MCF 10A (cell line): ENCODE measurements at places on chromosomes 6 and 20. TPM values are rescaled to one million over a fixed set of nuclear protein-coding genes. Genes with fewer than 3 reads are reported as not detected.
A peak's percentile ranks its signal among the peaks of the same experiment; 100 is the strongest.

- peaks cover 12% of the 10 kb centered on the region for H3K27me3 ChIP-seq
- DNase-seq = no peak
- peaks cover 30% of the 10 kb centered on the region for H3K36me3 ChIP-seq
- H3K4me1 ChIP-seq = no peaks in the 10 kb centered on the region
- no peak overlapping the region for H3K4me3 ChIP-seq
Measured at GRCh38 chr20:46057856-46058598, 29.0 kb downstream of the SLC12A5 start.

- H3K27ac ChIP-seq = no peak overlapping the region
- peak; percentile 76 for DNase-seq
- peaks cover 14% of the 10 kb centered on the region for H3K27me3 ChIP-seq
- H3K4me1 ChIP-seq = no peaks in the 10 kb centered on the region
Measured at GRCh38 chr6:6547110-6547879, 41.2 kb upstream of the LY86 start.

DNA sequence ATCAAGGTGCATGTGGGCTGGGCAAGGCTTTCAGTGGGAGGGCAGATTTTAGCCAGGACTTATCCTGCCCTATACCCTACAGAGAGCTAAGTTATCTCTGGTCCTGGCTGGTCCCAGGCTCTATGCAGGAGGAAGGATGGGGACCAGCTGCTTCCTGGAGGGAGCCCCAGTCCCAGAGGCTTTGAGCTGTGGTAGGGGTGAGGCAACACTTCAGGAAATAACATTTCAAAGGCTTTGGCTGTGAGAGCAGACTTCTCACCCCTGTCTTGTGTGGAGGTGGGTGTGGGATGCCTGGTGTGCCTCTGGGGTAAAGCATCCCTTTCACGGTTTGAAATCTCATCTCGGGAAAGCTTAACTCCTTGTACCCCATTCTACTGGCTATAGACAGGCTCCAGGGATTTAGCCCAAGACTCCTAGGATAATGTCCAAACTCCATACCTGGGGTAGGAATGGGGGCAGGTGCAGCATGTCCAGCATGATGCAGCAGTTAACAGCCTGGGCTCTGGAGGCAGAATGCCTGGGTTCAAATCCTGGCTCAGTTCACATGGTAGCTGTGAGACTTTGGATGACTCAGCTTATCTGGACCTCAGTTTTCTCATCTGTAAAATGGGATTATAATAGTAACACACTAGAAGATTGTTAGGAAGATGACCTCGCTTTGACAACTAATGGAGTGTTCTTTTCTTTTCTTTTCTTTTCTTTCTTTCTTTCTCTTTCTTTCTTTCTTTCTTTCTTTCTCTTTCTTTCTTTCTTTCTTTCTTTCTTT is 27.5 kb upstream of the SIRPA start:
- H3K4me1 ChIP-seq = peaks cover 6% of the 10 kb centered on the region
- H3K27me3 ChIP-seq = no peaks in the 10 kb centered on the region
- no peak for DNase-seq
- H3K27ac ChIP-seq = no peak overlapping the region
- H3K36me3 ChIP-seq = no peaks in the 10 kb centered on the region
- H3K4me3 ChIP-seq = no peak overlapping the region

- no peaks in the 10 kb centered on the region for H3K36me3 ChIP-seq
- no peak for DNase-seq
- H3K4me3 ChIP-seq = no peak overlapping the region
- peaks cover 24% of the 10 kb centered on the region for H3K4me1 ChIP-seq
- H3K27me3 ChIP-seq = no peaks in the 10 kb centered on the region
Measured at GRCh38 chr6:118881440-118882313, 12.3 kb upstream of the ASF1A start.

DNA sequence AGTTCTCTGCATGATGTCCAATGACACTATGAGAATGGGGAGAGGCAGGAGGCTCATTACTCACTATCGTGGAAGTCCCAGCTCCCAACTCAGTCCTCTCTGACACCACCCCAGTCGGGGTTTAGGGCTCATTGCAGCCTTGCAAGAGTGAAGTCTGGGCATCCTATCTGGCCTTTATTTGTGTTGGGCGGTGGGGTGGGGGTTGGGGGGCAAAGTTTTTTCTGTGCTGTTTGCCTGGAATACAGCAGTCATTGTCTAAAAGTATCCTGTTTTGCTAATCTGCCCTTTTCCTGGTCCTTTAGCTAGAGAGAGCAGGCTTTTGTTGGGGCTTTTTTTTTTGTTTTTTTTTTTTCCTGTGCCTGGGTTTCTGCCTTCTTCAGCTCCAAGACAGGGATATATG is 174.2 kb downstream of the MYLK4 start:
- no peak overlapping the region for H3K27ac ChIP-seq
- no peaks in the 10 kb centered on the region for H3K27me3 ChIP-seq
- DNase-seq = no peak
- H3K4me3 ChIP-seq = no peak overlapping the region
- H3K36me3 ChIP-seq = no peaks in the 10 kb centered on the region
- no peaks in the 10 kb centered on the region for H3K4me1 ChIP-seq

DNA sequence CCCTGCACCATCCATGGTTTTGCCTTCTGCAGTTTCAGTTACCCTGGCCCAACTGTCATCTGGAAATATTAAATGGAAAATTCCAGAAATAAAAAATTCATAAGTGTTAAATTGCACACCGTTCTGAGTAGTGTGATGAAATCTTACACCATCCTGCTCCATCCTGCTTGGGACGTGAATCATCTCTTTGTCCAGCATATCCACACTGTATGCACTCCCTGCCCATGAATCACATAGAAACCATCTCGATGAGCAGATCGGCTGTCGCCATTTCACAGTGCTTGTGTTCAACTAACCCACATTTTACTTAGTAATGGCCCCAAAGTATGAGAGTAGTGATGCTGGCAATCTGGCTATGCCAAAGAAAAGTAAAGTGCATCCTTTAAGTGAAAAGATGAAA is 105.9 kb upstream of the ID4 start:
- peak overlapping the region; percentile 21 for H3K27ac ChIP-seq
- peak; percentile 94 for DNase-seq
- H3K4me1 ChIP-seq = peaks cover 13% of the 10 kb centered on the region
- H3K4me3 ChIP-seq = no peak overlapping the region
- H3K27me3 ChIP-seq = no peaks in the 10 kb centered on the region
- no peaks in the 10 kb centered on the region for H3K36me3 ChIP-seq

GRCh38 chr6:136751991-136752390 is 40.3 kb downstream of the MAP3K5 start:
- H3K4me1 ChIP-seq = no peaks in the 10 kb centered on the region
- H3K36me3 ChIP-seq = no peaks in the 10 kb centered on the region
- no peak overlapping the region for H3K27ac ChIP-seq
- no peak overlapping the region for H3K4me3 ChIP-seq
- DNase-seq = no peak

- H3K4me3 ChIP-seq = no peak overlapping the region
- DNase-seq = no peak
- no peaks in the 10 kb centered on the region for H3K27me3 ChIP-seq
- H3K36me3 ChIP-seq = peaks cover 6% of the 10 kb centered on the region
- H3K4me1 ChIP-seq = no peaks in the 10 kb centered on the region
- H3K27ac ChIP-seq = no peak overlapping the region
Measured at GRCh38 chr6:154432533-154433476, 76.2 kb upstream of the IPCEF1 start.

- H3K27me3 ChIP-seq = no peaks in the 10 kb centered on the region
- no peaks in the 10 kb centered on the region for H3K36me3 ChIP-seq
- H3K4me1 ChIP-seq = peaks cover 24% of the 10 kb centered on the region
Measured at GRCh38 chr6:138979813-138980668, 8.0 kb downstream of the REPS1 start.

DNA sequence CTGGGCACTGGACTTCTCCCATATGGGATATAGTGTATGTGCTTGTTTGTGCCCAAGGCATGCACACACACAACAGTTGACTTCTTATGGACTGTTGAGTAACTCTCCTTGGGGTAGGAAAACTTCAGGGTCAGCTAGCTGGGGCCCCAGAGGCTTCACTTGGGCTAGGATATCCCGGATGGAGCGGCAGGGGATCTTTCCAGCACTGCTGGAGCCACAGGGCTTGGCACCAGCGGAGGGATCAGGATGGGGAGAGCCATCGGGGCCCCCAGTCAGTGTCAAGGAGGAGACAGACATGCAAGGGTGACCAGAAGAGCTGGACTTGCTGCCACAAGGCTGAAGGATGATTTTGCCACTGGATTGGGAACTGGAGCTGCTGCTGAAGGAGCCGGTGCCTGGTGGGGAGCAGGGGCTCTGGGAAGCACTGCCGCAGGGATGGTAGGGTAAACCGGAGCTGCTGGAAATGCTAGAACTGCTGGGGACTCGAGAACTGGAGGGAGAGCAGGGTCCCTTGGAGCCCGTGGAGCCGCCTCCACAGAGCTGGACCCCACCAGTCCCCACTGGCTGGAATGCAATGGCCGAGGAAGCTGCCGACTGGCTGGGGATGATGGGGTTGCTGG is 1.5 kb downstream of the PSORS1C1 start:
- DNase-seq = no peak
- H3K4me3 ChIP-seq = peak overlapping the region; percentile 79
- H3K36me3 ChIP-seq = peaks cover 6% of the 10 kb centered on the region
- peak overlapping the region; percentile 98 for H3K27ac ChIP-seq

DNA sequence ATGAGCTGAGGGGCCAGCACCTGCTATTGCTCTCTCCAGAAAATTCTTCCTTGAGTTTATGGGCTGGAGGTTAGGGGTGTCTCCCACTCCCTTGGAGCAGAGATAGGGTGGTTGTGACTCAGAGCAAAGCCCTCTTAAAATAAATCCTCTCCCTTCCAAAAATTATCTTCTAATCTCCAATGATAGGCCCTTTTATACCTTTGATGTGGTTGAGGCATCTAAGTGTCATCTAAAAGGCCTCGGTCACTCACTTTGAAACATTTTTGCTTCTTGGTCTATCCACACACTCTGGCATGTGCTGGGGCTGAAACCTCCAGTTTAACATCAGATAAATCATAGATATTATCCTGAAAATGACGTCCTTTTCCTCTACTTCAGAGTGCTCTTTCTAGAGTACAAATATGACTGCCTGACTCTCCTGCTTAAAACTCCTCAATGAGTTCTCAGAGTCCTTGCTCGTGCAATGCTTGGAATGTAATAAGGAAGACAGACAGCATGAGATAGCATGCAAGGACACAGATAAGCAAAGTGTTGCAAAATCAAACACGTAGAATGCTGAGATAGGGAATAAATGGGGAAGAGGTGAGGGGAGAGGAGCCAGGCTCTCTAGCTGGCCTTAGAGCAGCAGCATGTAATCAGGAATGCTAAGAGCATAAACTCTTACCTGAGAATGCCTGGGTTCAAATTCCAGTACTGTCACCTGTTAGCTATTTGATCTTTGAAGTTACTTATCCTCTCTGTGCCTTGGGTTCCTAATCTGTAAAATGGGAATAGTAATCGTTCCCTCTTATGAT is 374.1 kb upstream of the CITED2 start:
- H3K36me3 ChIP-seq = no peaks in the 10 kb centered on the region
- no peaks in the 10 kb centered on the region for H3K27me3 ChIP-seq
- H3K4me1 ChIP-seq = peaks cover 21% of the 10 kb centered on the region
- no peak overlapping the region for H3K4me3 ChIP-seq

DNA sequence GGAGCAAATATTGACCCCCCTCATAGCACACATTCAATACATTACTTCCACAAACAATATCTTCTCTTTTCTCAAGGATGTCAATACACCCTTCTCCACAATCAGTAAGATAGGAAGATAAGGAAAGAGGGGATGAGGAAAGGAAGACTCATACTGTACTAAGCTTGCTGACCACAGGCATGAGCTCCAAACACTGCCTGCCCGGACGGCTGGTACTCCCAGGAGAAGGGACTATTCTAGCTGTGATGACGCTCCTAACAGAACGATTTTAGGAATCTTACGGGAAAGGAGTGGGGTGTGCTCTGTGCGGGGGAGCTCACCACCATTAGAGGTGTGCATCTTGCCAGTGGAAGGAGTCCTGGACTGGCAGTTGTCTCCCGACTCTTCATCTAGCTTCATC is 3.9 kb upstream of the CCN6 start:
- no peaks in the 10 kb centered on the region for H3K27me3 ChIP-seq
- no peak overlapping the region for H3K4me3 ChIP-seq
- no peaks in the 10 kb centered on the region for H3K4me1 ChIP-seq
- DNase-seq = no peak
- H3K27ac ChIP-seq = no peak overlapping the region
- H3K36me3 ChIP-seq = no peaks in the 10 kb centered on the region

GRCh38 chr6:124987291-124987690 is 25.1 kb downstream of the RNF217 start:
- H3K4me1 ChIP-seq = peaks cover 41% of the 10 kb centered on the region
- H3K27ac ChIP-seq = peak overlapping the region; percentile 77
- no peaks in the 10 kb centered on the region for H3K27me3 ChIP-seq
- peak; percentile 56 for DNase-seq
- peaks cover under 1% of the 10 kb centered on the region for H3K36me3 ChIP-seq
- H3K4me3 ChIP-seq = no peak overlapping the region

DNA sequence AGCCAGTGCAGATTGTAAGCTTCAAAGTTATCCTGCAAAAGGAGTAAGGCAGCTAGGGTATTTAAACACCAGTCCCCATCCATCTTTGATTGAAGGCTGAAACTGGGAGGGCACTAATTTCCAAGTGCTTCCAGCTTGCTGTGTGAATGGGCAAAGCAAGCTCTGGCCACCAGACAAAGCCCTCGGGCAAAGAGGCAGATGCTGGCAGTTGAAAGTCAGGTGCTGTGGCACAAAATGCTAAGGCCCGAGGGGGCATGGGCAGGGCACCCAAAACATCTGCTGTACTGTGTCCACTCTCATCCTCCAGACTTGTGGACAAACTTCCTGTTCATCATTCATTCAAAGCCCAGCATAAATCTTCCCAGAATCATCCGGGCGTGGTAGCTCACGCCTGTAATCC is 62.9 kb downstream of the TRMT6 start:
- DNase-seq = peak; percentile 10
- H3K27me3 ChIP-seq = no peaks in the 10 kb centered on the region
- H3K27ac ChIP-seq = no peak overlapping the region
- H3K4me1 ChIP-seq = peaks cover 25% of the 10 kb centered on the region

GRCh38 chr6:135286962-135287538 is 105.9 kb downstream of the MYB start:
- no peaks in the 10 kb centered on the region for H3K27me3 ChIP-seq
- H3K36me3 ChIP-seq = peaks cover 6% of the 10 kb centered on the region
- H3K27ac ChIP-seq = no peak overlapping the region
- no peaks in the 10 kb centered on the region for H3K4me1 ChIP-seq
- no peak for DNase-seq

DNA sequence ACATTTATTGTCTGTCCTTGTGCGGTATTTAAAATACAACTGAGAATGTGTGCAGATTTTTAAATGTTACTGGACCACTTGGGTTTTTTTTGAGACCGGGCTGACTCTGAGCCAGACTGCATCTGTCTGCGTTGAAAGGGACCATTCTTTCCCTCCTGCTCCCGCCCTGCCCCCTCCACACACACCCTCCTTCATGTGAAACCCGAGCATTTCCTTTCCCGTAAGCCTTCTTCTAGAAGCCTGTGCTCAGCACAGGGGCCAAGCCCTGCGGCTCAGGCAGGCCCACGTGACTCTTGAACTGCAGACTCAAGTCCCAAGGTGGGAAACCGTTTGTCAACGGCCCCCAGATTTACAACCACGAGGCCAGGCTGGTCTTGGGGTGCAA is 82.7 kb upstream of the FOXC1 start:
- H3K36me3 ChIP-seq = no peaks in the 10 kb centered on the region
- no peak overlapping the region for H3K4me3 ChIP-seq
- H3K27ac ChIP-seq = no peak overlapping the region
- peak; percentile 56 for DNase-seq

CCM2L gene
- not detected in 2 replicates for total RNA-seq

RAET1G gene
- total RNA-seq = 8.3 and 9.9 TPM in 2 replicates

PI16 gene
- not detected in 2 replicates for total RNA-seq

C20orf144 gene
- total RNA-seq = 0.12 and 0.21 TPM in 2 replicates

ANKRD66 gene
- total RNA-seq = not detected in 2 replicates

TPX2 gene
- total RNA-seq = 45.3 and 79.6 TPM in 2 replicates

GGT7 gene
- total RNA-seq = 2.5 and 3.2 TPM in 2 replicates

CGA gene
- not detected in 2 replicates for total RNA-seq
